ENCODE measurements at places on chromosomes 7 and 10. TPM values are rescaled to one million over a fixed set of nuclear protein-coding genes. Genes with fewer than 3 reads are reported as not detected.

Gene ASB10
- total RNA-seq, result not detected

Gene DLX5
- not detected for total RNA-seq

Gene C10orf62
- total RNA-seq, result not detected

Gene PKD2L1
- not detected for total RNA-seq

Gene UBE2H
- 84.2 TPM for total RNA-seq

Gene CRHR2
- not detected for total RNA-seq

Gene MYPN
- total RNA-seq, result not detected

GRCh38 chr7:115491744-115492380, 538.7 kb downstream of the TFEC start:
- no peak for DNase-seq

GRCh38 chr10:110671788-110672579, 27.8 kb downstream of the RBM20 start:
- peak; percentile 46 for DNase-seq

DNA sequence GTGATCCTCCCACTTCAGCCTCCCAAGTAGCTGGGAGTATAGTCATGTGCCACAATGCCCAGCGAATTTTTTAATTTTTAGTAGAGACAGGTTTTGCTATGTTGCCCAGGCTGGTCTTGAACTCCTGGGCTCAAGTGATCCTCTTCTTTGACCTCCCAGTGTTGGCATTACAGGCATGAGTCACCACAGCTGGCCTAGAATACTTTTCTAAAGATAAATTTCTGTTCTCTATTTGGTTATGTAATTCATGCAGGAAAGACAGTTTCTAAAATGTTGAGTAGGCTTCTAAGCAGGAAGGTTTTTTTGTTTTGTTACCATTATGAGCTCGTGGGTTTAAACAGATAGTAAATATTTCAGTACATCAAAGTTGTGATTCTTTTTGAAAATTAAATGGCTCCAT, 5.0 kb downstream of the RBAK start:
- no peak for DNase-seq

GRCh38 chr10:9834434-9834833, 1183.2 kb upstream of the CELF2 start:
- DNase-seq, result no peak

GRCh38 chr10:101725296-101726114, 30.5 kb upstream of the FBXW4 start:
- no peak for DNase-seq

GRCh38 chr10:6609625-6610024, 29.5 kb upstream of the PRKCQ start:
- DNase-seq, result no peak

- no peak for DNase-seq
Observed at GRCh38 chr10:82572744-82573143, 697.8 kb downstream of the NRG3 start.

DNA sequence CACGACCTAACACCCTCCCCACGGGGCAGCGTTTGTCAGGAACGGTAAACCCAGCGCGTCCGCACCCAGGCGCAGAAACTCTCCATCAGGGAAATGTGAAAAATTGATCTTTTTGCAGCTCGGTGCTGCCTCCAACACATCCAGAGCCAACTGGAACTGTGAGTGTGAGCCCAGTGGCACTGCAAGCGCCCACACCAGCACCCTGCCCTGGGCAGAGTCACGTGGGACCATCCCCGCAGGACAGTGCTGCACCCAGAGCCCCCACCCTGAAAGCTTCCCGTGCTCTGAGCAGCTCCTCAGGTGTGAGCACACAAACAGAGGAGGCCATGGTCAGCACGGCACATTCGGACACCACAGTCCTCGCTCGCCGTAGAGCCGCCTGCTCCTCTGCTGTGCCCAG, 330.9 kb downstream of the DNAJB6 start:
- DNase-seq, result no peak

DNA sequence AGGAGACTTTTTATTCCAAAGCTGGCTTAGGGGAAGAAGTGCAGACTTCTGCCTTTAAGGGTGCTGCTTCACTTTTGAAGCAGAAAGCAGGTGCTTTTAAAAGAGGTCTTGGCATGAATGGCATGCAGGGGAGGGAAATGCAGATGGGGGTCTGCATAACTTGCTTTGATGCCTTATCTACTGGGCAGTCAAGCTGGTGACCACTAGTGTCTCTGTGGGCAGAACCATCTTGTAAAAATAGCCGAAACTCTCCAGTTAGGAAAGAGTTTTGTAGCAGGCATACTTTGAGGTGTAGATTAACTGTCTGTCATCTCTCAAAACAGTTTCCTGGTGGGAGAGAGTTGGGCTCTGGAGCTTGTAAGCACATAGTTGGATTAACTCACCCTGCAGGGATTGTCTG, 9.9 kb upstream of the CTNNA3 start:
- no peak for DNase-seq

DNA sequence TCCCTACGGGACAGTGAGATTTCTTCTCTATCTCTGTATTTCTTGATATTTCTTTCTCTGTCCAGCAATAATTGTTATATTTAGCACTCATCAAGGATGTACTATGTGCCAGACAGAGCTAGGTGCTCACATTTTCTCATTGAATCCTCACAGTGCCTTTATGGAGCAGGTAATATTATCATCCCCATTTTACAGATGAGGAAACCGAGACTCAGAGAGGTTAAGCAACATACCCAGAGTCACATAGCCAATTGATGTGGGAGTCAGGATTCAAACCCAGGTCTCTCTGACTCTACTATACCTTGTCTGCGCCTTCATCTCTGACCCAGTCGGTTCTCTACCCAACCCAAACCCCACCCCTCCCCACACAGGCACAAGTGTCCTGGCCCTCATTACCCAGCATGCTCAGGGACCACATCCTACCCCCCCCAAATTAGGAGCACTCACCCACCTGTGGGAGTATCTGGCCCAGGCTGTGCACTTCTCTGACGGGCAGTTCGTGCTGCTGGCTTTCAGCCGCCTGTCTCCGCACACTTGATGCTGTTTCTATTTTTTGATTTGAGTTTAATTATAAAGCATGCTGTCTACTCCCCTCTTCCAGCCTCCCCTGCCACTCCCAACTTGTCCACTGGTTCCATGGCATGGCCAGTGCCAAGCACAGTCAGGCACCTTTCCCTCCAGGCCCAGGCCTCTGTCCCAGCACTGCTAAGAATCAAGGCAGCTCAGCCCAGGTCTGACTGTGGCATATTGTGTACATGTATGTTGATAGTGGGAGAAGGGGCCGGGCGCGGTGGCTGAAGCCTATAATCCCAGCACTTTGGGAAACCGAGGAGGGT, 9.8 kb upstream of the SAMD8 start:
- no peak for DNase-seq

DNA sequence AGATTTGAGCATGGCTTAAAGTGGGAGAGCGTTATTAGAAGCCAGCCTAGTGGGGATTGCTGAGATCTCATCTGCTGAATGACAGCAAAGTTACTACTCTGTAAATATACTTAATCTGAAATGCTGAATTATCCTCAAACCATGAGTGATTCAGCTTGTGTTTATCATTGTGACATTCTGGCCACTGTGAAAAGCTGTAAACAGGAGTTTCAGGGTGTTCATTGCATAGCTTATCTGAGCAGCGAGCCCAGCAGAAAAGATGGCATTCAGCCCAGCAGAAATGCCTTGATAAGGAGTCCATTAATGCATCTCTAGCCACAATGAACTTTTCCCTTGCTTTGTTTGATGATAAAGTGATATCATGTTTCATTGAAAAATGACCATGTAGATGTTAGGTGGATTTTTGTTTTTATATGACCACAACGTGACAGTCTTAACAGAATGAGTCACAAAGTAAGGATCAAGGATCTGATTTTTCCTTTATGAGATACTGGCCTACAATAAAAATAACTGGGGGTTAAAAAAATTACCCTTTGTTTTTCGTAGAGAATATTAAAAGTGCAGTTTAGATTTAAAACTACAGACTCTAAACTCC, 7.8 kb downstream of the TES start:
- no peak for DNase-seq

DNA sequence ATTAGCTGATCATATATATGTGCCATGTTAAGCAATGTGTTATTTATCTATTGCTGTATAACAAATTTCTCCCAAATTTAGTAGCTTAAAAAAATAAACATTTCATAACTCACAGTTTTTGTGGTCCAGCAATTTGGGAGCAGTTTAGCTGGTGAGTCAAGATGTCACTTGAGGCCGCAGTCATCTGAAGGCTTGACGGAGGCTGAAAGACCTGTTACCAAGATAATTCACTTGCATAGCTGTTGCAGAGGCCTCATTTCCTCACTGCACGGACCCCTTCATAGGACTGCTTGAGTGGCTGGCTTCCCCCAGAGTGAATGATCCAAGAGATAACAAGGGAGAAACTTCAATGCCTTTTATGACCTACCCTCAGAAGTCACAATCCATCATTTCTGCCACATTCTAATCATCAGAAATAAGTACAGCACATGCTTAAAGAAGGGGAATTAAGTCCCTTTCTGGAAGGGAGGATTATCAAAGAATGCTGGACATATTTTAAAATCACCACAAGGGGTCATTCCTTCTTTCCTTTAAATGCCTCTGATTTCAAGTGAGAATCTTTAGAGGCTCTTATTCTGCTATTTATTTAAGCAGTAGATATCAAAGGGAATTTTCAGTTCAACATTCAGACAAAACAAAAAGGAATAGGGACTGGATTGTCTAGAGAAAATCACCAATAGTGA, 10.5 kb upstream of the SRPK2 start:
- DNase-seq, result no peak

DNA sequence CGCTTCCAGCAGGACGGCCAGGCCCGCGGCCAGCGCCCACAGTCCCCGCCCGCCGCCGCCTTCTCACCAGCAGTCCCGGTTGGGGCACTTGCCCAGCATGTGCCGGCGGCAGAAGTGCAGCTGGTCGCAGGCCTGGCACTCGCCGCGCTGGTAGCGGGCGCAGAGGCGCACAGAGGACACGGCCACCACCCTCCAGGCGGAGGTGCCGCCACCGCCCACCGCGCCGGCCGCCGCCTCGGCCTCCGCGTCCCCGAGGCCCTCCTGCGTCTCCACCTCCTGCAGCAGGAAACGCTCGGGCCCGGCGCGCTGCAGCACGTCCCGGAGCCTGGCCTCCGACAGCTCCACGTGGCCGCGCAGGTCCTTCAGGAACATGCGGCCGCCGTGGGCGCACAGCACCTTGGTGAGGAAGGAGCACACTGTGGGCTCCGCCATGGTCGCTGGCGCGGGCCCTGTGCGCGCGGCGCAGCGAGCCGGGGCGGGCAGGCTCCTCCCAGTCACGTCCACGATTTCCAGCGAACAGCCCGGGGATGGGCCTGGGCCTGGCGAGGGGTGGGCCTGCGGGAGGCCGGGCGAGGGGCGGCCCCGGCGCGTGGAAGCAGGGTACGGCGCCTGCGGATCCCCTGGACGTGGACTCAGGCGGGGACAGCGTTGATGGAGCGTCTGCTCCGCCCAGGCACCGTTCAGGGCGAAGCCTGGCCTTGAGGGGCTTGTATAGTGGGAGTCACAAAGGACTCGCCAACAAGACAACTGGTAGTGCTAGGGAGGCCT, at the start of gene ZC3HAV1L:
ZC3HAV1L (minus strand) TSS at position 457 of the 768 bp plus-strand sequence; CDS start at position 432, 25 bp downstream.
- DNase-seq, result peak; percentile 10

DNA sequence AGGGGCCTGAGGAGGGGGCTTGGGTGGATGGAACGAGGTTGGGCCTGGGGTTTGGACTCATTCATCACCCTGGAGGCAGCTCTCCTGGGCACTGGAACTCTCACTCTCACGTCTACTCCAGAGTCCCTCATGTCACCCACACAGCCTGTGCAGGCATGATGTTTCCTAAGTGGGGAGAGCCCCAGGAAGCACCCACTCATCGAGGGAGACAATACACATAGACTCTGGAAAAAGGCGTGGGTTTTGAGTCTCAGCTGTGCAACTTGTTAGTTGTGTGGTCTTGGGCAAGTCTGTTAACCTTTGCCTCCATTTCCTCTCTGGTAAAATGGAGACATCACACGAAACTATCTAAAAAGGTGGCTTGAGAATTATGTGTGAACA, 25.9 kb upstream of the RBM20 start:
- DNase-seq, result no peak

- no peak for DNase-seq
Observed at GRCh38 chr10:73923935-73924598, 13.1 kb downstream of the PLAU start.

DNA sequence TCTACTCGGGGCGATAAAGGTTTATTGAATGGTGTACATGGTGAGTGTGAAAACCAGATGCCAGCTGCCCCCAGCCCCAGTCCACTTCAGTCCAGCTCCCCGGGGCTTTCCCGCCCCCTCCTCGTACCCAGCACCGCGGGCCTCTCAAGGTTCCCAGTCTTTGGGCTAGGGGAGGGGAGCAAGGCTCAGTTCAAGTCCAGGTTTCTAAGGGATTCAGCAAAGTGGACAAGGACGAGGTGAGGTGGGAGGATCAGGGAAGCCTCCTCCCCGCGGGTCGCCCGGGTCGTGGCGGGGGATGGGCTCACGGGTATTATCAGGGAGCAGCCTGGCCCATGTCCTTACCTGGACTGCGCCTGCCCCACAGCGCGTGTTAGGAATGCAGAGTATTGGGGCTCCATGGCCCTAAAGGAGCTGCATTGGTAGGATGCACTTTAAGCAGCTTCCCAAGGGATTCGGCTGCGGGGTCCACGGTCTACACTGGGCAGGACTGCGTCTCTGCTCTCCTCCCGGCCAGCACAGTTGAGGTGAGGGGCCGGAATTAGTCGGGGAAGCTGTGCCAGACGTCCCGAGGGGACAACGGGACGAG, 541 bp upstream of the PFKFB3 start:
- no peak for DNase-seq

- DNase-seq, result no peak
Observed at GRCh38 chr7:158008267-158008666, 579.4 kb downstream of the PTPRN2 start.

DNA sequence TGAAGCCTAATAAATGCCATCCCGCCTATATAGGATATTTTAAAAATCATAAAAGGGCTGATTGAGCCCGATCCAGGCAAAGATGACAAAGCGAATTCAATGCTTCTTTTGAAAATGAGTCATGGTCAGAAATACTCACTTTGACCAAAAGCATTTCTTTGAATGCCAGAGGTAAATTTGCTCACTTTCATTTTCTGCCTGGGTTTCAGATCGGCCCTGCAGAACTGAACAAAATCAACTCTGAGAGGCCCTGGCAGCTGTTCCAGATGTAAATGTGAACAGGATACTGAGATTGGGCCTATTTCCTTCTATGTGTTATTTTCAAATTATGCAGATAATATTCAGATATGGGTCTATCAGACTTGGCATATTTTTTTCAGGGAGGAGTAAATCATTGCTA, 114.8 kb upstream of the ARID5B start:
- DNase-seq, result no peak

GRCh38 chr10:34145715-34146114, 669.4 kb downstream of the PARD3 start:
- DNase-seq, result no peak

DNA sequence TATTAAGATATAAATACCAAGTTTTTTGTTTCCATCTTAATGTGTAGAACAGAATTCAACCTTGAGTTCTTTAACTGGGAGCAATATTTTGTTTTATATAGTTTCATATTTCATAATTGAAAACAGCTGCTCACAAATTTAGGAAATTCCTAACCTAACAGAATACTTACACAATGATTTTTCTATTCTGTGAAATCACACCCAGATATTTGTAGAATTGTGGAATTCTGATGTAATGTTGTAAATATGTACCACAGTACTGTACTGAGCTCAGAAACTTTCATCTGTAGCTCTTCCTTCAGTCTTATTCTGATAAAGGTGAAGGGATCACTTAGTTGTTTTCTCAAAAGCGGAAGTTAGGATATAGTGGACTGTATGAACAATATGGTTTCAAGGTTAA, 143.4 kb upstream of the GLI3 start:
- DNase-seq, result no peak
